ENCODE measurements at places on chromosomes 16 and 17. TPM values are rescaled to one million over a fixed set of nuclear protein-coding genes. Genes with fewer than 3 reads are reported as not detected.

CCDC200 gene
- total RNA-seq = not detected

IGF2BP1 gene
- 0.07 TPM for total RNA-seq

HOXB1 gene
- total RNA-seq = not detected

KRT12 gene
- total RNA-seq = 0.80 TPM

RNF151 gene
- total RNA-seq = not detected

SPDYE4 gene
- total RNA-seq = not detected

KRTAP17-1 gene
- not detected for total RNA-seq

ZNF267 gene
- 12.3 TPM for total RNA-seq

TP53 gene
- total RNA-seq = 75.2 TPM

DHX58 gene
- total RNA-seq = 18.0 TPM

MYH2 gene
- 1.0 TPM for total RNA-seq

TEX19 gene
- not detected for total RNA-seq

FOXC2 gene
- 0.51 TPM for total RNA-seq

NEUROD2 gene
- not detected for total RNA-seq

CRYM gene
- 5.6 TPM for total RNA-seq

GGT6 gene
- 189 TPM for total RNA-seq

FSCN2 gene
- 2.5 TPM for total RNA-seq

MSLN gene
- total RNA-seq = 7.0 TPM

KRT40 gene
- 0.22 TPM for total RNA-seq

STX1B gene
- total RNA-seq = 2.8 TPM

NACA2 gene
- not detected for total RNA-seq

GFAP gene
- total RNA-seq = 0.23 TPM

PPY gene
- total RNA-seq = 1.5 TPM

Measured in mucosa of descending colon (tissue), 3 donors.